ENCODE measurements at places on chromosomes 13 and 19.

DNA sequence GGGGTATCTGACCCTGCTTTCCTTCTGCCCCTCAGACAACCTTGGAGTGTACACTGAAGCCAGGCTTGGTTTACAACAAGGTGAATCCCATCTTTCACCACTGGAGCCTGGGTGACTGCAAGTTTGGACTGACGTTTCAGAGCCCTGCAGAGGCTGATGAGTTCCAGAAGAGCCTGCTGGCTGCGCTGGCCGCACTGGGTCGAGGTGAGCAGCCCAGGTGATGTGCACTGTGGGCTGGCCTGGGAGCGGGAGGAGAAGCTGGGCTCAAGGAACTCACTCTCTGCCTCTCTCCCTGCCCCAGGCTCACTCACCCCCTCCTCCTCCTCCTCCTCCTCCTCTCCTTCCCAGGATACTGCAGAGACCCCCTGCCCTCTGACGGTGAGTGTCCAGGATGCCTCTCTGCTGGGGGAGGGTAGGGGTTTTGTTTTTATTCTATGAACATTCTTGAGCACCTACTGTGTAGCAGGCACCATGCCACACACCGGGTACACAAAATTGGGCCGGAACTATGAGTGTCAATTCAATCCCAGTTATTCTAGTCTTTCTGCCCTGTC is 3.5 kb downstream of the SPRED3 start:
- no peak for DNase-seq

DNA sequence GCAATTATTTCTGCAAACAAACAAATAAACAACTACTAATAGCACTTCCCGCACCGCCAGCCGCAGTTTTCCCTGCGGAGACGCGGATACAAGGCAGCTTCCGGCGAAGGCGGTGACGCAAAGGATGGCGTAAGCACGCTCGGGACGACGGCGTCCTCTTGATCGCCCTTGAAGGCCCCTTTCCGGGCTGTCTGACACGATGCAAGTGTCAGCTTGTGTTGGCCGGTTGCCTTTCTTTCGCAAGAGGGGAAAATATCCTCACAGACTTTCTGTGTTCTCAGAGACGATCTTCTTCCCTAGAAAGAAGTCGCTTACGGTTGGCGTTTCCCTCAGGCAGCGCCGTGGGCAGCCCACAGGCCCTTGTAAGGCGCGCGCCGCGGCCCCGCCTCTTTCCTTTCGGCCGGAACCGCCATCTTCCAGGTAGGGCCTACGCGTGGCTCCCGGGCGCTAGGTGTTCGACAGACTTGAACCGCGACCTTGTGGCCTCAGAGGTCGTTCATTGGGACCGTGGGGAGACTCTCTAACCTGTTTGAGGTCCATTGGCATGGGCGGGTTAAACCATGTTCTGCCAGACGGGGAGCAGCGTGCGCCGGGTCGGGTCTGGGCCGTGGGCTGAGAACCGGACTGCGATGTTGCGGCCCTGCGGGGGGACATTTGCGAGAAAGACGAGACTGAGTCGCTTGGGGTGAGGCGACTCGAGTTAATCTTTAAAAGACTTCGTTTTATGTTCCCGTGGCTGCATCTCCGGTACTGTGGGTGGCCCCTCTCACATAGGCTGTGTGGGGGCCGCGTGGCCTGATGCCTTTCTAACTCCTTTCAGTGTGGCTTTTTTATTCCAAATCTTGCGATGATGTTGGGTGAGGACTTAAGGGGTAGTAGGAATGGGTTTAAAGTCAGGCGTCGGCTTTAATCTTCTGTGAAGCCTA is at the start of gene RPL21:
Gene RPL21, plus strand, starts transcription at position 393 of the 926 bp plus-strand sequence. CDS start 2,219 bp downstream, outside the sequence.
- DNase-seq: peak; percentile 92

GRCh38 chr19:46031781-46032596 is 8.8 kb downstream of the IGFL4 start:
- DNase-seq: no peak

GRCh38 chr13:100129605-100130004 is 40.7 kb downstream of the PCCA start:
- DNase-seq: no peak

DNA sequence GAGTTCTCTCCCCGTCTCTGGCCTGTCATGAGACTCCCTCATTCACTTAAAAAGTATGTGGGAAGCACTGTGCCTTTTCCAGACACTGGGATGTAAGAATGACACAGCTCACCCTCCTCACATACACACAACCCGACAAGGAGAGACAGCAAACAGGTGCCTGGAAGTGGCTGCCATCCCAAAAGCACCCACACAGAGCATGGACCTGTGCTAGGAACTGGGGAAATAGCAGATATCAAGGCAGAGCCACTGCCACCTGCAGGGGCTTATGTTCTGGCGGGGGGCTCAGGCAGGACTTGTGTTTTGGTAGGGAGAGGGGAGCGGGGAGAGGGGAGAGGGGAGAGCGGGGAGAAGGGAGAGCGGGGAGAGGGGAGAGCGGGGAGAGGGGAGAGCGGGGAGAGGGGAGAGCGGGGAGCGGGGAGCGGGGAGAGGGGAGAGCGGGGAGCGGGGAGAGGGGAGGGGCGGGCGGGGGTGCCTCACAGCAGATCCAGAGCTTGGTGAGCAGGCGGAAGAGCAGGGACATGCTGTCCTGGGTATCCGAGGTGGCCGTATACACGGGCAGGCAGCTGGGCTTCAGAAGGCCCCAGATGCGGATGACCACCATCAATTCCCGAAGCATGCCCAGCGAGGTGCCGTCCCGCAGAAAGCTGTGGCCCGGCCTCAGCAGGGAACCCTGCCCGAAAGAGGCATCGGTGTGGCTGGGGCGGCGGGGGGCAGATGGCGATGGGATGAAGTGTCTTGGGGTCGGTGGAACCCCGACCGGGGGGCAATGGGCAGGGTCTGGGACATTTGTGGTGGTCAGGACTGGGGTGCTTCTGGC is 12.2 kb downstream of the CFD start:
- DNase-seq: no peak

DNA sequence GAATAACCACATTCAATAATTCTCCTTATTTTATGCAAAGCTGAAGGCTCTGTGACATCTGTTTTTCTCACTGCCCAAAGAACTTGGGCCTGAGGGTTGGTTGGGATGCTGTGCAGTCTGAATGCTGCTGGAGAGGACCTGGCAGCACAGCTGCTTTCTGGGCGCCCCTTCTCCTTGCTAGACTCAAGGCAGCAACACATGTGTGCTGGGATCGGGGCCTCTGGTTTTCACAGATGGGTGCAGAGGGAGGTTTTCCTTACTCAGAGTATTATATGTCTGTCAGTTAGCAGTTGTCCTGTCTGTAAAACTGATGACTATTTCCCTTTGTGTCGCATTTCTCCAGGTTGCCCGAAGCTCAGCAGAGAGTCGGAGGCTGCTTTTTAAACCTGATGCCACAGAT is 53.2 kb upstream of the TEX29 start:
- DNase-seq: no peak

- no peak for DNase-seq
These were observed 361.8 kb downstream of the KCNRG start for GRCh38 chr13:50376895-50377575.

DNA sequence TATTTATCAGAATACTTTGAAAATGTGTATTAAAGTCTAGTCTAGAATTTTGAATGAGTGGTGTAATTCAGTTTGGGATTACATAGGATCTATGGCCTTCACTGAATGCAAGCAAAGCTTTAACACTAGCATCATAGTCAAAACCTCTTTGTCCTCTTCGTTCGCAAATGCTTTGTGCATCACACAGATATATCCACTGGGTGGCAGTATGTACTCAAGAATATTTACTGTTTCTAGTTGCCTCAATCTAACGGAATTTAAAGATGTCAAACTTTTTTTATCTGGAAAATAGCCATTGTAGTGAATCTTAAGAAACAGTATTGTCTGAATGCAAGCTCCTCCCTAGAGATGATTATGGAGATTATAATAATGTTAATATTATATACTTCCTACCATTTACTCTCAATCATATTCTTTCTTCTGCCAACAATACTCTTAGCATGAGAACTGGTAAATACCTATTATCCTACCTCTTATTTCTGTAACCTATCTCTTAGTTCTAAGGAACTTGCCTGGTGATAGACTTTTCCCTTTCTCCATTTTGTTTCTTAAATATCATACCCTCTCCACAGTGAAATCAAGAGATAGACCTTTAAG is 25.8 kb downstream of the LACC1 start:
- DNase-seq: peak; percentile 9

GRCh38 chr13:97875911-97876310 is 77.6 kb upstream of the IPO5 start:
- no peak for DNase-seq

- DNase-seq: no peak
These were observed 10.7 kb downstream of the IQCN start for GRCh38 chr19:18263324-18264136.

GRCh38 chr13:112879283-112879833 is 89.7 kb upstream of the MCF2L start:
- no peak for DNase-seq

DNA sequence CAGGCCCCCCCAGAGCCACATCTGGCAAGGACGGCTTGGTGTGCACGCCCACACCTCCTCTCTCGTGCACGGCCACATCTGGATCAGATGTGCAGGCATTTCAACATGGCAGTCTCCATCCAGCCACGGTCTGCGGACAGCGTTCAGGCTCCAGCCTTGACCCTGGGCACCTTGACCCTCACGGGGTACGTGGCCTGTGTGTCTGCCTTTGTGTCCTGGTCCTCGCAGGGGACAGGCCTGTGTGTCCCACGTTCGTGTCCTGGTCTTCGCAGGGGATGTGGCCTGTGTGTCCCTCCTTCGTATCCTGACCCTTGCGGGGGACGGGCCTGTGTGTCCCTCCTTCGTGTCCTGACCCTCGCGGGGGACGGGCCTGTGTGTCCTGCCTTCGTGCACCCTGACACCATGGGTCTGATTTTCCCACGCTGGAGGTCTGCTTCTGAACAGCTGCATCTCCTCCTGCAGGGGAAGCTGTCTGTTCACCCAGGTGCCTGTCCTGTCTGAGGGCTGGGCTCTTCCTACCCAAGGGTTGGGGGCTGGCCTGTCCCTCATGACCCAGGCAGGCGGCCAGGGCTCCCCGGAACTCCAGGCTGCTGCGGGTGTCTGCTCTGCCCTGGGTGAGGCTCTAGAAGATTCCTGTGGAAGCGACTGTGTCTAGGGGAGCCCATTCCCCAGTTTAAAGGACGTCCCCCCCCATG is 25.3 kb downstream of the RASA3 start:
- DNase-seq: no peak

- no peak for DNase-seq
These were observed 6.9 kb downstream of the FKBP8 start for GRCh38 chr19:18536475-18536874.

DNA sequence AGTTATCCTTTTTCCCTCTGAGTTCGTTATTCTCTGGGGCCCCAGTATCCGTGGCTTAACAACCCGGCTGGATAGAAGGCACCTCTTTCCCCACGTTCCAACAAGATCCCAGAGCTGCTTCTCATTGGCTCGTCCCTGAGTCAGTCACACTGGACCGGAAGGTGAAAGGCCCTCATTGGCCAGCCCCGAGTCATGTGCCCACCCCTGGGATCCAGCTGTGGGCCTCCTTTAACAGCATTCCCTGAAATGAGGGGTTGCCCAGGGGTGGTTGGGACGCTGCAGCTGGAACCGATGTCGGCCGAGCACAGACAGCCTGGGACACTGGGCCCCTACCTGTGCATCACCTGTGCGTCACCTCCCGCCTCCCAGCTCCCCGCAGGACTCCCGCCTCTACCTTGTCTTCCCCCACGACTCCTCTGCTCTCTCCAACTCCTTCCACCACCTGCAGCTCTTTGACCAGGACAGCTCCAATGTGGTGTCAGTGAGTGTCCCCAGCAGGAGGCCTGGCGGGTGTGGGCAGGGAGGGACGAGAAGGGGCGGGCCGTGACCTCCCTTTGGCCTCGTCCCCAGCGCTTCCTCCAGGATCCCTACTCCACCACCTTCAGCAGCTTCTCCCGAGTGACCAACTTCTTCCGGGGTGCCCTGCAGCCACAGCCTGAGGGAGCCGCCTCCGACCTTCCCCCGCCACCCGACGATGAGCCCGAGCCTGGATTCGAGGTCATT is 4.3 kb downstream of the TBC1D17 start:
- DNase-seq: no peak

DNA sequence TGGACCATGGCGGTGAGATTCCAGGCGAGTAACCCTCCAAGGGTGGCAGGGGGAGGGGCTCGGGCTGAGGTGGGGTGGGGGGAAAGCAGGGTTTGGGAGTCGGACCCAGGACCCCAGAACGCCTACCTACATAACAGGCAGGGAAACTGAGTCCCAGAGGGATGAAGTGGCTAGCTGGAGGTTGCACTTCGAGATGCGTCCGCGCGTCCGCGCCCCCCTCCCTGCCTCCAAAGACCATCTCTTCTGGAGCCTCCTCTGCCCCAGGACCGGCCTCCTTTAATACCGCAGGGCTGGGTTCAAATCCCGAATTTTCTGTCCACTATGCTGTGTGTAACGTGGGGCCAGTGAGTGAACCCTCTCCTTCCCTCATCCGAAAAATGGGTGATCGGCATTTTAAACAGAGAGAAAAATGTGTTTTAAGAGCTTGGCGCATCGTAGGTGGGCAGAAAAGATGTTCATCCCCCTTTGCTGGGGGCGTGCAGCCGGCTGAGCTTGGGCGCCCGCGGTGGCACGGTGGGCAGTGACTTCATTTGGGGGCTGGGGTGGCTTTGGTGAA is 13.8 kb downstream of the TJP3 start:
- DNase-seq: no peak

DNA sequence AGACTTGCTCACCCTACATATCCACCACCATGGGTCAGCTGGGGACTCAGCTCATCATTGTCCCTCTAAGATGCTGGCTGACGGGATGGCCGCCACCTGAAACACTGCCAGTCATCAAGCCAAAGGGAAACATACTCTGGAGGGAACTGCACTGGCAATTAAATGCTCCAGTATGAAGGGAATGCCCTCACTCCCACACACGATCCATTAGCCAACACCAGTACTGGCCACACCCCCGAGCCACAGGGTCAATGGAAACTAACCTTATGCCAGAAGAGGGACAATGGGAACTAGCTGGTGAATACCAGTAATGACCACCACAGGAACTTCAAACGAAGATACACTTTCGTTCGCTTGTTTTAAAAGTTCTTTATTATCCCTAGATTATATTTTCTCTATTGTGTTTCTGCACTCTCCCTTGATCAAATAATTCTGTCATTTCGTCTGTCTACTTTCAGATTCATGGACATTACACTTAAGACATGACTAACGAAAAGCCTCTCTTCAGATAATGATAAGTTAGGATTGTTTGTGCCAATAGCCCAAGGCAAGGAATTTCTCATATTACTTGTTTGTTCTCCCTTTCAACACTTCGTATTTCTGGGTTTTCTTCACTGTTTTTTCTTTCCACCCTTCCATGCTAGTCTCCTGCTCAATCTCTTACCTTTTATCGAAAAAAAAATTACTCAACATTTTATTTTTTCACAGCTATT is 1.7 kb upstream of the ZNF507 start:
- no peak for DNase-seq

- DNase-seq: no peak
These were observed 8.4 kb upstream of the HTR2A start for GRCh38 chr13:46905249-46905648.
